ENCODE measurements at places on chromosomes 6 and 20. TPM values are rescaled to one million over a fixed set of nuclear protein-coding genes. Genes with fewer than 3 reads are reported as not detected.

Gene RIPPLY2
- total RNA-seq, result not detected

Gene NMBR
- total RNA-seq, result not detected

Gene PCMT1
- 134 TPM for total RNA-seq

Gene KIF13A
- total RNA-seq, result 48.3 TPM

Gene CGA
- total RNA-seq, result not detected

Gene ID1
- total RNA-seq, result 419 TPM

Gene EPPIN
- not detected for total RNA-seq

Gene TPD52L1
- 0.67 TPM for total RNA-seq

Gene AURKA
- 335 TPM for total RNA-seq

Gene LPIN3
- total RNA-seq, result 14.2 TPM

Gene GHRH
- total RNA-seq, result not detected

Gene BNIP5
- not detected for total RNA-seq

Gene TINAG
- total RNA-seq, result not detected

Gene AIG1
- 92.2 TPM for total RNA-seq

Gene TNFRSF6B
- not detected for total RNA-seq

Gene GMPR
- not detected for total RNA-seq

Gene ANKRD60
- total RNA-seq, result not detected

Gene SLC22A16
- total RNA-seq, result not detected

Gene TGM3
- total RNA-seq, result not detected

Gene PERP
- 26.0 TPM for total RNA-seq

Gene FAM50B
- total RNA-seq, result not detected

Gene C4A
- 165 TPM for total RNA-seq

Gene PHF20
- total RNA-seq, result 43.3 TPM

Gene METTL24
- not detected for total RNA-seq

Gene C6orf163
- total RNA-seq, result 0.79 TPM

Gene ALDH8A1
- 3.6 TPM for total RNA-seq

Gene ADAT2
- total RNA-seq, result 15.0 TPM

Gene NKX2-4
- total RNA-seq, result not detected

Gene ANKS1A
- total RNA-seq, result 15.1 TPM

Measured in HepG2 (cell line).